ENCODE measurements at places on chromosomes 1 and 21. TPM values are rescaled to one million over a fixed set of nuclear protein-coding genes. Genes with fewer than 3 reads are reported as not detected.

- no peak for DNase-seq
Observed at GRCh38 chr1:233034836-233035235, 84.4 kb downstream of the NTPCR start.

Gene CA14
- total RNA-seq, result 0.71 TPM

- no peak for DNase-seq
Observed at GRCh38 chr1:158140764-158141192, 39.9 kb upstream of the CD1D start.

- DNase-seq, result no peak
Observed at GRCh38 chr1:29687601-29688244, 451.4 kb downstream of the PTPRU start.

Gene RNU1-2
- total RNA-seq, result 13,769 TPM

- DNase-seq, result no peak
Observed at GRCh38 chr21:29007810-29008209, 11.3 kb downstream of the RWDD2B start.

Gene MNDA
- total RNA-seq, result 27.8 TPM

Gene SPATA1
- total RNA-seq, result 3.4 TPM

Gene FCRL4
- total RNA-seq, result not detected

DNA sequence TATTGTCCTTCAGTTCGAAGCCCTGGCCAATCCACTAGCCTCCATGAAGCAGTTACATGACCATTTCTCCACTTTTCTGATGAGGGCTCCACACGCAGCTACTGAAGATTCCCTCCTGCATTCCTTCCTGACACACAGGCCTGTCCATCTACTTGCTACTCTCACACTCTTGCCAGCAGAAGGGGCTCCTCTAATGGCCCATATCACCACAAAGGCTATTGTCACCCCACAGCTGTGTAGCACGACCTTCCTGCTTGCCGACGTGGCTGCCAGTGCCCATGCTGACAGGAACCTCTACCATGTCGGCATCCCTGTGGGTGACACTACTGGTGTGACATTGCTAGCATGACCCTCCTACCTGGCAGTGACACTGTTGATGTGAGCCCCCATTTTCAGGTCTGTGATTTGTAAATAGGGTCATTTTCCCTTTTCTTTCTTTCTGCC lies 1528.6 kb upstream of the TPTE start:
- DNase-seq, result no peak

GRCh38 chr1:168751195-168751650 lies 22.2 kb upstream of the DPT start:
- DNase-seq, result no peak

- no peak for DNase-seq
Observed at GRCh38 chr1:45134461-45134873, 71.9 kb downstream of the ZSWIM5 start.

DNA sequence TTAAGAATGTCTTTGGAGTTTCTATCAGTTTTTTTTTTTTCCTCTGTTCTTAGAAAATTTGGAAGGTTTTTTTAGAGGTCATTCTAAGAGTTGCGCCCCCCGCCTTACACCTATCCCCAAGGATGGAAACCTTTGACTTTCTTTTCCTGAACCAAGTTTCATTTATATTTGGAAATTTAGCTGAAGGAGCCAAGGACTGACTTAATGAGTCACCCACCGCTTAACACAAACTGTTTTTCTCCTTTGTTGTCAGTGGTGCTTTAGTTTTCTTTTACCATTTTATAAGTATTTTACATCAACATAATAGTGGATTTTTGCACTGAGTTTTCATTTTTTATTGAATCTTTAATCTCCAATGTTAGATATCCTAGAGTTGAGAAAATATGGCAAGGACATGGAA lies 25.3 kb downstream of the USP25 start:
- DNase-seq, result no peak

GRCh38 chr1:68045511-68046180 lies 4.8 kb downstream of the DIRAS3 start:
- DNase-seq, result no peak

All from sciatic nerve (tissue), 2 donors.